ENCODE measurements at places on chromosomes 11 and 22. TPM values are rescaled to one million over a fixed set of nuclear protein-coding genes. Genes with fewer than 3 reads are reported as not detected.

- no peaks in the 10 kb centered on the region for H3K27me3 ChIP-seq
- H3K4me3 ChIP-seq: no peak overlapping the region
- H3K27ac ChIP-seq: peak overlapping the region; percentile 53
Measured at GRCh38 chr11:102253020-102253715, 64.1 kb upstream of the BIRC3 start.

GRCh38 chr22:24185001-24185500 is 3.8 kb downstream of the SUSD2 start:
- DNase-seq: no peak
- no peak overlapping the region for H3K4me3 ChIP-seq
- no peaks in the 10 kb centered on the region for H3K36me3 ChIP-seq
- no peak overlapping the region for H3K27ac ChIP-seq
- H3K27me3 ChIP-seq: no peaks in the 10 kb centered on the region

- no peak overlapping the region for H3K4me3 ChIP-seq
- no peaks in the 10 kb centered on the region for H3K27me3 ChIP-seq
- H3K4me1 ChIP-seq: no peaks in the 10 kb centered on the region
- H3K27ac ChIP-seq: no peak overlapping the region
Measured at GRCh38 chr22:39446239-39446721, 10.5 kb upstream of the MGAT3 start.

GRCh38 chr22:49507607-49508292 is 319.9 kb downstream of the BRD1 start:
- no peaks in the 10 kb centered on the region for H3K36me3 ChIP-seq
- no peak overlapping the region for H3K27ac ChIP-seq
- no peak overlapping the region for H3K4me3 ChIP-seq

DNA sequence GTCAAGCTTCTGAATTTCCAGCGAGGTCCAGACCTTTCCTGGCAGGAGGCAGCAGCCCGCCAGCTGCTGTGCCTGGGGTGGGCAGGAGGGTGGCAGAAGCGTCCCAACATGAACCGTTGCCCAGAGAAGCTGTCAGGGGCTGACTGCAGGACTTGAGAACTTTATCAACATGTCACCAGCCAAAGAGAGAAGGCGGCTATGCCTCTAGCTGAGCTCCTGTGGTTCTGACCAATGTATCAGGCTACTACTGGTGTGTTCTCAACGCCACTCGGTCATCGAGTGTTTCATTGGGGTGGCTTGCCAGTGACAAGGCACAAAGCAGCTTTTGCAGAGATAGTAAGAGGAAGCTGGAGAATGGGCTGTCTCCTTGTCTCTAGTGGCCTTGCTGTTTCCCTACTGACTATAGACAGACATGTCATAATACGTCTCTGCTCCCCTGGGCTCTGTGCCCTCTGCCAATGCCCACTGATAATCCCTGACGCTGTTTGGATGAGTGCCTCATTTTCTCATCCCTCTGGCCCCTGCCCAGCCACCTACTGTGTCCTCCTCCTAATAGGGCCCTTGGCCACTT is 17.6 kb upstream of the ASCC2 start:
- DNase-seq: no peak
- H3K36me3 ChIP-seq: no peaks in the 10 kb centered on the region
- H3K27ac ChIP-seq: no peak overlapping the region

DNA sequence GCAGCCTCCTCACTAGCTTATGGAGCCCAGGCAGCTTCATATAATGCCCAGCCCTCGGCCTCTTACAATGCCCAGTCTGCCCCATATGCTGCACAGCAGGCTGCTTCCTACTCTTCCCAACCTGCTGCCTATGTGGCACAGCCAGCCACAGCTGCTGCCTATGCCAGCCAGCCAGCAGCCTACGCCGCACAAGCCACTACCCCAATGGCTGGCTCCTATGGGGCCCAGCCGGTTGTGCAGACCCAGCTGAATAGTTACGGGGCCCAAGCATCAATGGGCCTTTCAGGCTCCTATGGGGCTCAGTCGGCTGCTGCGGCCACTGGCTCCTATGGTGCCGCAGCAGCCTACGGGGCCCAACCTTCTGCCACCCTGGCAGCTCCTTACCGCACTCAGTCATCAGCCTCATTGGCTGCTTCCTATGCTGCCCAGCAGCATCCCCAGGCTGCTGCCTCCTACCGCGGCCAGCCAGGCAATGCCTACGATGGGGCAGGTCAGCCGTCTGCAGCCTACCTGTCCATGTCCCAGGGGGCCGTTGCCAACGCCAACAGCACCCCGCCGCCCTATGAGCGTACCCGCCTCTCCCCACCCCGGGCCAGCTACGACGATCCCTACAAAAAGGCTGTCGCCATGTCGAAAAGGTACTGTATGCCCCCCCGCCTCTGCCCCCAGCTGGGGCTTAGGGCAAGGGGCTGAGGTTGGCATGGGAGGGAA is 8.8 kb downstream of the RBM14 start:
- peaks cover 36% of the 10 kb centered on the region for H3K36me3 ChIP-seq
- no peak overlapping the region for H3K27ac ChIP-seq
- peaks cover 6% of the 10 kb centered on the region for H3K4me1 ChIP-seq
- no peaks in the 10 kb centered on the region for H3K27me3 ChIP-seq

GRCh38 chr11:64789331-64790204 is 11.2 kb upstream of the SF1 start:
- peak; percentile 25 for DNase-seq
- no peaks in the 10 kb centered on the region for H3K4me1 ChIP-seq
- no peak overlapping the region for H3K27ac ChIP-seq
- no peak overlapping the region for H3K4me3 ChIP-seq
- no peaks in the 10 kb centered on the region for H3K36me3 ChIP-seq
- no peaks in the 10 kb centered on the region for H3K27me3 ChIP-seq

Gene OR2AG1
- not detected for total RNA-seq

Gene TEX54
- not detected for total RNA-seq

Gene VSTM5
- total RNA-seq: 0.31 TPM

DNA sequence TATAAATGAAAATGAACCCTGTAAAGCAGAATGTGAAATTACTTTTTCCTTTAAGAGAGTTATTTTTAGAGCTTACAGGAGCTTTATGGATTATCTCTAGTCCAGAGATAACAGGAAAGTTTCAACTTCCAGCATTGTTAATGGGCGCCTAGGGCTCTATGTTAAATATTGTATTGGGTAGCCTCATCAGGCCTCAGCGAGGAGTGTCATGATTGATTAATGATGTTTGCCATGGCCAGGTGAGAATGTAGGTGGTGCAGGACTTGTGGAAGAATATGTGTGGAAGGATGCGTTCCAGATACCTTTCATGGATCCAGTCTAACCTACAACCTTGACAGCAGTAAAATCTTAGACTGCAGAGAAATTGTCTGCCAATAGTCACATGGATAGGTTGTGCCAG is 50.6 kb downstream of the ME3 start:
- no peaks in the 10 kb centered on the region for H3K27me3 ChIP-seq
- DNase-seq: no peak
- H3K27ac ChIP-seq: no peak overlapping the region
- H3K36me3 ChIP-seq: no peaks in the 10 kb centered on the region

DNA sequence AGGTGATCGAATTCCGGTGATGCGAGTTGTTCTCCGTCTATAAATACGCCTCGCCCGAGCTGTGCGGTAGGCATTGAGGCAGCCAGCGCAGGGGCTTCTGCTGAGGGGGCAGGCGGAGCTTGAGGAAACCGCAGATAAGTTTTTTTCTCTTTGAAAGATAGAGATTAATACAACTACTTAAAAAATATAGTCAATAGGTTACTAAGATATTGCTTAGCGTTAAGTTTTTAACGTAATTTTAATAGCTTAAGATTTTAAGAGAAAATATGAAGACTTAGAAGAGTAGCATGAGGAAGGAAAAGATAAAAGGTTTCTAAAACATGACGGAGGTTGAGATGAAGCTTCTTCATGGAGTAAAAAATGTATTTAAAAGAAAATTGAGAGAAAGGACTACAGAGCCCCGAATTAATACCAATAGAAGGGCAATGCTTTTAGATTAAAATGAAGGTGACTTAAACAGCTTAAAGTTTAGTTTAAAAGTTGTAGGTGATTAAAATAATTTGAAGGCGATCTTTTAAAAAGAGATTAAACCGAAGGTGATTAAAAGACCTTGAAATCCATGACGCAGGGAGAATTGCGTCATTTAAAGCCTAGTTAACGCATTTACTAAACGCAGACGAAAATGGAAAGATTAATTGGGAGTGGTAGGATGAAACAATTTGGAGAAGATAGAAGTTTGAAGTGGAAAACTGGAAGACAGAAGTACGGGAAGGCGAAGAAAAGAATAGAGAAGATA is at the start of gene MALAT1:
TSS of gene MALAT1 (plus strand) at position 69 of the 736 bp plus-strand sequence.
- peaks cover 4% of the 10 kb centered on the region for H3K36me3 ChIP-seq
- H3K4me3 ChIP-seq: peak within 1 kb of the TSS; percentile 81
- peak; percentile 99 for DNase-seq
- H3K27me3 ChIP-seq: no peaks in the 10 kb centered on the region
- H3K4me1 ChIP-seq: peaks cover 23% of the 10 kb centered on the region
- H3K27ac ChIP-seq: peak within 1 kb of the TSS; percentile 96

- no peak overlapping the region for H3K4me3 ChIP-seq
- no peak for DNase-seq
- H3K36me3 ChIP-seq: peaks cover 43% of the 10 kb centered on the region
- no peaks in the 10 kb centered on the region for H3K27me3 ChIP-seq
- H3K27ac ChIP-seq: no peak overlapping the region
Measured at GRCh38 chr22:29332886-29333496, 17.5 kb upstream of the RASL10A start.

GRCh38 chr11:114219559-114220349 is 76.4 kb upstream of the NNMT start:
- DNase-seq: no peak
- H3K4me1 ChIP-seq: peaks cover 8% of the 10 kb centered on the region
- H3K27me3 ChIP-seq: no peaks in the 10 kb centered on the region
- H3K4me3 ChIP-seq: no peak overlapping the region
- H3K36me3 ChIP-seq: no peaks in the 10 kb centered on the region

DNA sequence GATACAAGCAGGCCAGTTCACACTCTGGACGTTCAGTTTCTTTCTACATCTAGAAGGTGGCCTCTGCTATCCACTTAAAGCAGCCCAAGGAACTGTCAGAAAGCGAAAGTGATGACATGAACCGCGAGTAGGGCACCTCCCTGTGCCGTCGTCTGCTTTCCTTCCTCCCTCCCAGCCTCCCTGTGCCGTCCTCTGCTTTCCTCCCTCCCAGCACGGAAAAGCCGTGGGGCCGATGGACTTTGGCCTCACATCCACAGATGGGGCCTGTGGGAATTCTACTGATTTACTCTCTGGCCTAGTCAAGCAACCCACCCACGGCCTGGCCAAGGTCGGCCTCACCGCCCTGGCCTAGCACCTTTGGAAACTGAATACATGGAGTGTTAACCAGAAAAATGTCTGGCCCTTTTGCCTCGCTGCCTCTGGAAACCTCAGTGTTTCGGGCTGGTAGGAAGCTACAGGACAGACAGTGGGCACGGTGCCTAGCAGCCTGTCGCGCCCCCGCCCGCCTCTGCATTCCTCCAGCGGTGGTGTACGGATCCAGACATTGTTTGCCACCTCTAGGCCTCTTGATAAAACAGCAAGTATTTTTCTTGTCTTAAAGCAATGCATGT is 14.2 kb downstream of the PEX26 start:
- H3K36me3 ChIP-seq: peaks cover 10% of the 10 kb centered on the region
- peaks cover 9% of the 10 kb centered on the region for H3K4me1 ChIP-seq
- no peaks in the 10 kb centered on the region for H3K27me3 ChIP-seq
- peak overlapping the region; percentile 85 for H3K27ac ChIP-seq

DNA sequence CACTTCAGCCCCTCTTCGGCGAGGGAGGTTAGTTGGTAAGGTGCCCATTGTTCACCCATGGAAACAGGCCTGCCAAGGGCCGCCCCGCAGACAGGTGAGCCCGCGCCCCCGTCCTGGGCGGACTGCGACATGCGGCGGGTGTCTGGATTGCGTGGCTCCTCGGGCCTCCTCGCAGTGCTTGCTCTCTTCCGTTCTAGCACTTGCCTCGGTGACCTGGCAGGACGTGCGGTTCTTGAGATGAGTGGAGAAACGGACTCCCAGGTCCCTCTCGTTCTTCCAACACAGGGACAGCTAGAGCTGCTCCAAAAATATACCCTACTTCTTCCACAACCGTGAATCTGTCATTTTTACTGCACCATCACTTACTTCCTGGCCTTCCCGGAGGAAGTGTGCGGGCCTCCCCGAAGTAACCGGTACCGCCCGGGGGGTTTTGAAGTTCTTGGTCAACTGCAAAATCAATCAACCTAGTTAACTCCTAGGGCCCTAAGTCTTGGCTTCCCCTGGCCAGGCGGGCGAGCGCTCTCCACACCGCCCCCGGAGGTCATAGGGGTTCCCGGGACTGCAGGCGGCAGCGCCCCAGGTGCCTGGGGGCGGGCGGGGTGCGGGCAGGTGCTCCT is 745 bp upstream of the ZBTB44 start:
- H3K4me3 ChIP-seq: peak overlapping the region; percentile 74
- peaks cover 16% of the 10 kb centered on the region for H3K4me1 ChIP-seq
- peak; percentile 40 for DNase-seq
- H3K27me3 ChIP-seq: no peaks in the 10 kb centered on the region

Gene BTBD18
- total RNA-seq: not detected

DNA sequence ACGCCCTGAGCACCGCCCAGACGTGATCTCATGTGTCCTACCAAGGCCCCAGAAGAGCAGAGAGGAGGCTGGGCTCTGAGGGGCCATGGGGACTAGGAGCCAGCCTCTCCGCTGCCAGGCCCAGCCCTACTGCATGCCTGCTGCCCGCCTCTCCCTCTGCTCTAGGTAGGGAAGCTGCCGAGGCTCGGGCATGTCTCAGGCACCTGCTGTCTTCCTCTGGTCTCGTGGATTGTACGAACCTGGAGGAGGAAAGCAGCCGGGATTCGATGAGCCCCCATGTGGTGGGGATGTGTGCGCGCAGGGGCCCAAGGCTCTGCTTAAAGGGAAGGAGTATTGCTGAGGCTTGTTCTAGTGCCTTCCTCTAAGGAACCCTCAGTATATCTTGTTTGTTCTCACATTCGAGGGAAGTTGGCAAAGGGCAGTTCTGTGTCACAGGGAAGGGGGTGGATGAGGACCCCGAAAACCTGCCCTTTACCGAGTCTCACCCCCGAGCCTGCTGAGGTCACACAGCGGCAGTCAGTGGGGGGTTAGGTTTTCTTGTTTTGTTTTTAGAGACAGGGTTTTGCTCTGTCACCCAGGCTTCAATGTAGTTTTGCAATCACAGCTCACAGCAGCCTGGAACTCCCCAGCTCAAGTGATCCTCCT is 21.2 kb downstream of the DAGLA start:
- H3K27me3 ChIP-seq: no peaks in the 10 kb centered on the region
- no peak for DNase-seq
- H3K4me3 ChIP-seq: no peak overlapping the region
- H3K27ac ChIP-seq: peak overlapping the region; percentile 85
- H3K36me3 ChIP-seq: no peaks in the 10 kb centered on the region

Gene ZNF215
- total RNA-seq: 4.5 TPM

GRCh38 chr11:114799476-114799875 is 121.1 kb downstream of the NXPE2 start:
- no peaks in the 10 kb centered on the region for H3K4me1 ChIP-seq
- no peaks in the 10 kb centered on the region for H3K27me3 ChIP-seq
- H3K27ac ChIP-seq: no peak overlapping the region
- DNase-seq: no peak

- DNase-seq: no peak
- H3K27ac ChIP-seq: no peak overlapping the region
- H3K4me3 ChIP-seq: no peak overlapping the region
- H3K27me3 ChIP-seq: no peaks in the 10 kb centered on the region
Measured at GRCh38 chr11:74282914-74283371, 28.5 kb downstream of the P4HA3 start.

Gene SMIM38
- 0.47 TPM for total RNA-seq

Gene TTLL12
- 17.8 TPM for total RNA-seq

Gene OSM
- total RNA-seq: 0.13 TPM

Measured in pancreas (tissue), 10 donors.